Fibroblast of gingiva (primary cell): ENCODE measurements at places on chromosomes 5 and 9.

DNA sequence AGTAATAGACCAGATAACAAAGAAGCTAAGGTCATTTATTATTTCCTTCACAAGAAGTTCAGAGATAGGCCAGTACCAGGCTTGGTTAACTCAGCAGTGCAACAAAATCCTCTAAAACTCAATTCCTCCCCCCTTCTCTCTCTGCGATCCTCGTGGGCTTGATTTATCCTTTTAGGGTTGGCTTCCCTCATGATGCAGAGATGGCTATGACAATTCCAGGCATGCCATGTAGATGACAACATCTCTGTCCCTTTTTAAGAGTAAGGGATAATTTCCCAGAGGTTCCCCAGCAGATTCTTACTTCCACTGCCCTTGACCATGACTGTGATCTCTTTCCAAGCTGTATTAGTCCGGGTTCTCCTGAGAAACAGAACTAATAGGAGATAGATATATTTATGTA, 28.7 kb upstream of the DAP start:
- no peak for DNase-seq

GRCh38 chr9:90801241-90801972, at the start of gene SYK:
TSS of gene SYK (plus strand) at chr9:90801819. CDS start at chr9:90843899, 42,080 bp downstream.
- DNase-seq: no peak

DNA sequence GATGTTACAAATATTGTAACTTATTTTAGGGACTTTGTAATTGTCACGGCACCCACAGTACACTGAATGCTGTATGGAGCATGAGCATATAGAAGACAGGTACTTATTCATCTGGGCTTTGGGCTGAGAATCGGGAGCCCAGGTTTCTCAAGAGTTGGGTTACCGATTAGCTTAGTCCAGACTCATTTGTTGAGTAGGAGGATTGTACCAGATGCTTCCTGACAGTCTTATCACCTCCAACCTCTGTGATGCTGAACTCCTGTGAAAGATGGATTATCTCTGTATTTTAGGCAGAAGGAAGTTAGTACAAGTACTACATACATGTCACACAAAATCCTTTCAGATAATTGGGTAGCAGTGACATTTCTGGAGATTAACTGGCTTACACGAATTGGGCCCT, 79.2 kb downstream of the SV2C start:
- no peak for DNase-seq

GRCh38 chr5:40318395-40318794, 361.3 kb upstream of the PTGER4 start:
- DNase-seq: no peak

DNA sequence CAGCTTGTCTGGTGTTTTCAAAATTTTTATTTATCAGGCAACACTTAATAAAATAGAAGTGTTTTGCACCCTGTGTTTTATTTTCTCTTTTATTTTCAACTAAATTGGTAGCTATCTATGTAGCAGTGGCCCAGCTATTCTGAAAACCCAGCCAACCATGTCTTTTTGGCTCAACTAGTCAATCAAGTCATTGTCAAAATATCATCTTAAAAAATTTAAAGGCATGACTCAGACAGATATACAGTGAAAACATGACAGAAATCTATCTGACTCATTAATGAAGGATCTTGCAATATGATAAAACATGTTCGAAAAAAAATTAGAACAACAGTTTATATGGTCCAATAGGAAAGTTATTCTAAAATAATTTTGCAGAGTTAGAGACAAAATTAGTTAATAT, 75.1 kb downstream of the HSD17B4 start:
- peak; percentile 8 for DNase-seq

- no peak for DNase-seq
Observed at GRCh38 chr5:165560648-165561047, 2055.2 kb downstream of the MAT2B start.

- no peak for DNase-seq
Observed at GRCh38 chr5:77986261-77986660, 210.1 kb upstream of the TBCA start.

- DNase-seq: no peak
Observed at GRCh38 chr9:109923471-109923760, 143.4 kb downstream of the PALM2AKAP2 start.

- peak; percentile 12 for DNase-seq
Observed at GRCh38 chr9:127714951-127715469, 453 bp downstream of the PTRH1 start.

DNA sequence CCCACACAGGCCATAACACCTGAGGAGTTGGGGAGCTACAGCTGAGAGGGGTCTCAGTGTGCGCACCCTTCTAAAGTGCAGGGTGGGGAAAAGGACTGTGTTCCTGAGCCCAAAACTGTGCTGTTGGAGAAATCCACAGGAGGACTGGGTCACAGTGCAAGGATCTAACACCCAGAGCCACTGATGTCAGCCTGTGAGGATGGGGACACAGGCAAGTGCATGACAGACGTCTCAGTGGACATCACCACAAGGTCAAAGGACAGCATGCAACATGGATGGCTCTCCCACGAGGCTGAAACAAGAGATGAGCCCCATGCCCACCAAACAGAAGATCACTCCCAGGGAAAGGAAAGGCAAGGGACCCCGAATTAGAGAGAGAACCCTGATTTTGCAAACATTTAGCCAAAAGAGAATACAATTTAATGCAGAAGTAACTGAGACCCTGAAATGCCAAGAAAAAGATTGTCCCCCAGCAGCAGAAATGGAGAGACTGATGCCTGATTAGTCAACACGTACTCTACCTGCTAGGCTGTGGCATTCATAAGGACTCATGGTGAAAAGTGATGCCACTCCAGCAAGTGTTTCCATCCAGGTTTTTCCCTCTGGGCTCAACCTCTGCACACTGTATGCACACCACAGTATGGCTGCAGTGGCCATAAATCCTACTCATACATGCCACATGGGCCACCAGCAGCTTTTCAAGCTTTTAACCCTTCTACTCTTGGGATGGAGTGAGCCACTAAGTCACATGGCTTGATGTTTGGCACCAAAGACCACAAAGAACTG, 14.2 kb downstream of the KLF9 start:
- DNase-seq: no peak

DNA sequence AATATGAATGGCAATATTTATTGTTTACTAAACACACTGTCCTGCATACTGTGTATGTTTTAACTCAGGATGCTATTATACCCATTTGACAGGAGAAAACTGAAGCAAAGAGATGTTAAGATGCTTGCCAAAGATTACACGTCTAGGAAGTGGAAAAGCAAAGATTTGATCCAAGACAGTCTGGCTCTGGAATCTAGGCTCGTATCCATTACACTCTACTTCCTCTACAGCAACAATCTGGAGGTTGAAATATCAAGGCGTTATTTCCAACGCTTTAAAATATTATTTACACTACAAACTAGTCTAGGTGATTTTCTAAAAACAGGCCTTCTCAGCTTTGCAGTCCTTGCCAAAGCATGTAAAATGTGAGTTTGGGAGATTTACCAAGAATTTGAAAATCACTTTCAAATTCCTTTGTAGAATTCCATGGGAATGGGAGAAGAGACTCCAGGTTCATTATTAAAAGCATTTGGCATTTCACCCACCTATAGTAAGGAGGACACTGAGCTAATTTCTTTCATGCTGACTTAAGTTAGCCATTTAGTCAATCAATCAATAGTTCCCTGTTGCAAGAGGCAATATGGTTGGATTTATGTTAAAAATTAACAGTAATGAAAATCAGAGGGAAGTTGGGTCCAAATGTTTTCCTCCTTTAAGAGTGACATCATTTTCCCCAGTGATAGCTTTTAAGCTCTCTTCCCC, 356.3 kb upstream of the SMARCA2 start:
- no peak for DNase-seq

- DNase-seq: no peak
Observed at GRCh38 chr5:176810081-176810597, at the start of gene UNC5A. TSS of gene UNC5A (plus strand) at chr5:176810559. CDS start at chr5:176810751, 192 bp downstream.

- no peak for DNase-seq
Observed at GRCh38 chr9:4830699-4831098, 38.0 kb downstream of the RCL1 start.

- DNase-seq: no peak
Observed at GRCh38 chr9:28503573-28503972, 930.3 kb upstream of the C9orf72 start.

DNA sequence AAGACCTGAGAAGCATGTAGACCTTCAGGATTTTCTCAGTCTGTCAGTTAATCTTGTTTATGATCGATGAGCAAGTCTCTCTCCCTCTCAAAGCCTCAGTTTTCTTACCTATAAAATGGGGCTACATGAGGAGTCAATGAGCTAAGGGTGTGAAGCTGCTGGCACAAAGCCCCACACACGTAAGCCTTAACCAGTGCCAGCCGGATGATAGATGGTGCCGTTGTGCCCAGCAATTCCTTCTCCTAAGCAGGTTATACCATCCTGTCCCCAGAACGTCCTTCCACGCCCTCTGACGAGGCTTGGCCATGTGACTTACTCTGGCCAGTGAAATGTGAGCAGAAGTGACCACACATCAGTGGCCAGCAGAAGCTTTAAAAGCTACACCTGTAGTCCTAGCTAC, 179.0 kb downstream of the C9orf50 start:
- DNase-seq: no peak

GRCh38 chr5:177094224-177095087, 7.7 kb downstream of the FGFR4 start:
- DNase-seq: peak; percentile 70

DNA sequence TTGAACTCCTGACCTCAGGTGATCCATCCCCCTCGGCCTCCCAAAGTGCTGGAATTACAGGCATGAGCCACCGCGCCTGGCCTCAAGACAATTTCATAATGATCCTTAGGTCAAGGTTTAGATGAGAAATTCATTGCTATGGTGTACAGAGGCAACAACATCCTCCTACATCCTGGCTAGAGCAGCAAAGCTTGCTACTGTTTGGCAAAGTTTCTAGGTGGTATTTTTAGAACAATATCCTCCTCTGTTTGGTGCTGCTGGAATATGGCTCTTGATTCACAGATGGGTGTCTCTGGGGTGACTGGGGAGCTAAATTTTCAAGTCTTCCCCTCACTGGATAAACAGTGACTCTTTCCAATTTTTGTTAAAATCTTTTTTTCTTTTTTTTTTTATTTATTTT, 30.6 kb downstream of the CRHBP start:
- DNase-seq: no peak

DNA sequence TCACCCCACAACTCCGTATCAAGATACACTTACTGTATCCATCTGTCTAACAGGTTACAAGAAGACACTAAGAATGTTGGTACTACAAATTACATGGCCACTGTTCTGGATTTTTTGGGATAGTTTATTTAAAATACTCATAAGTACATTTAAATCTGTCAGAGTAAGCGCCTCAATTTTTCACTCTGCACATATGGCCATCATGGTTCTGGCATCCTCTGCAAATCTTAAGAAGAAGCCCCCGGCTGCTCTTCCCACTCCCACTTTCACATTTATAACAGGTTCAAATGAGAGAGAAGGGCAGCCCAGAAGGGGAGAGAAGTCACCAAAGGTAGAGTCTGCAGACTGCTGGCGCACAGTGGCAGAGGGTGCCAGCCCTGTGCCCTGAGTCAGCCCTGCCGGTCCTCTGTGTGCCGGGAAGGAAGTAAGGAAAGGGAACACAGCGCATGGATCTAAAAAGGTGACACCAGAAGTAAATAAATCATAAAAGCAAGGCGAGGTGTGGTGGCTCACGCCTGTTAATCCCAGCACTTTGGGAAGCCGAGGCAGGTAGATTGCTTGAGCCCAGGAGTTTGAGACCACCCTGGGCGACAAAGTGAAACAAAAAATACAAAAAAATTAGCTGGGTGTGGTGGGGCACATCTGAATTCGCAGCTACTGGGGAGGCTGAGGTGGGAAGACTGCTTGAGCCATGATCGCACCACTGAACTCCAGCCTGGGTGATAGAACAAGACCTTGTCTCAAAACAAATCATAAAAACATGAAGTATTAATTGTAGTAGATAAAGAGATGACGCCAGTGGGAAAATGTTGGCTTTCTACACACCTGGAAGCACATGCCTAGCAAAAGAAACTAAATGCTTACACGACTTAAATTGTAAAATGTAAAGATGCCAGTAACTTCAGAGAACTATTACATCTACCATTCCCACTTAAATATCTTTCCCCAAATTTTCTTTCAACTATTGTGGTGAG, 30.0 kb downstream of the RNF130 start:
- no peak for DNase-seq

GRCh38 chr5:167623354-167623753, 668.1 kb upstream of the WWC1 start:
- DNase-seq: no peak

DNA sequence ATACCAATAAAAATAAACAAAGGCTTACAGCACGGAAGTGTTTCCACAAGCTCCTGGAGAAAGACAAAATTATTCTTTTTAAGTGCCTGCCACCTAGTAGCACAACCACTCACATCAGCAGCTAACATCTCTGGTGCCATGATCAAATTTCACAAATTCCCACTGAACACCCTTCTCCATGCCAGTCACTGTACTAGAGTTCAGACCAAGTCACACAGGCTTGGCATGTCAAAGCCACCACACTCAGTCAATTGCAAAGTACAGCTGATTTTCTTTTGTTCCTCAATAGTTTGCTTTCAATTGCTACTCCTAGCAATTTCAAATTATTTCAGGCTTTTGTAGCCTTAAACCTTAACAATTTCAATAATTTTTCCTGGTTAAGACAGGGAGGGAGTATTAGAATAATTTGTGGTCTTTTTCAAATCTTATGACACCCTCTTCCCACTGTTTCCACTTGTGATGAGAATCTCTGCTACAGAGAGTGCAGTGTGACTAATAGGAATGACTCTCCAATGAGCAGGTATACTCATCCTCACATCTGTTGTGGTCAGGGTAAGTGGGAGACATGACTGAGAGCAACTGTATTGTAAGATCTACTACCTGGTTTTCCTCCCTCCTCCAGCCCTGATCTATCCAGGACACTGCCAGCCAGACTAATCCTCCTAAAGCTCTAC, 46.2 kb downstream of the RNF145 start:
- DNase-seq: no peak

- DNase-seq: no peak
Observed at GRCh38 chr5:122959740-122960445, 76.6 kb downstream of the PPIC start.

DNA sequence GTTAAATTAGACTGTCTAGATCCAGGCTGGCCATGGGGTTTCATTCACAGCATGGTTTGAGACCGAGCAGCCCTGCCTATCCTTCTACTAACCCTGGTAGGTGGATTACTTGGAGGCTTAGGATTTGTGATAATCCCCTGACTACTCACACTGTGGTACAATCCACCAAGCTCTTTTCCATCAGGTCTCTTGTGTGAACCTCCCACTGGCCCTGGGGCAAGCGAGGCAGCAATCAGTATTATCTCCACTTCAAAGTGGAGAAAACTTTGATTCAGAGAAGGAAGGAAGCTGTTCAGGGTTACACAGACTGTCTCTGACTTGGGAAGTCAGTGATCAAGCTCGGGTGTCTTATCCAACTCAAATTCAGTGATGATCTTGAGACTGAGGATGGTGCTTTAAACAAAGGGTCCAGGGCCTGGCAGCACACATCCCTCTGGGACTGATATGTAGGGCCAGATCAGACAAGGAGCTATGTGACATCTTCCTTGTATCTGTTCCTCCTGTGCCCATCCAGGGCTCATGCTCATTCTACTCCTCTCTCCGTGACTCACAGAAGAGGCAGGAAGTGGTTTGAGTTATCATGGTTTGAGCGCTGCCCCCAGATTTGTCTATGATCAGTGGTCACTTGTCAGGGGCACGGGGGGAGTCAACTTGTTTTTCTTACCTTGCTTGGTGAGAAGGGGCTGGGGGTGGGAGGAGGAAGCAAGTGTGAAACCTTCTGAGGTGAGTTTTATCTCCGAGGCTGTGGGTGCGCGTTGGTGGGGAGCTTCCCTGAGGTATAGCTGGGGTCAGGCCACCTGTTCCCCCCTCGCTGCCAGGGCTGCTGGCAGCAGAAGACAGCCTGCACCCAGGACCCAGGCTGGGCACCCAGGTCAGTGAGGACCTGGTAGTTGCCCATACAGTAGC, 48.6 kb downstream of the RGS3 start:
- DNase-seq: no peak

GRCh38 chr5:177327539-177328522, 16.1 kb upstream of the MXD3 start:
- DNase-seq: peak; percentile 19
